ENCODE measurements at places on chromosomes 1 and 21. TPM values are rescaled to one million over a fixed set of nuclear protein-coding genes. Genes with fewer than 3 reads are reported as not detected.
A peak's percentile ranks its signal among the peaks of the same experiment; 100 is the strongest.

DNA sequence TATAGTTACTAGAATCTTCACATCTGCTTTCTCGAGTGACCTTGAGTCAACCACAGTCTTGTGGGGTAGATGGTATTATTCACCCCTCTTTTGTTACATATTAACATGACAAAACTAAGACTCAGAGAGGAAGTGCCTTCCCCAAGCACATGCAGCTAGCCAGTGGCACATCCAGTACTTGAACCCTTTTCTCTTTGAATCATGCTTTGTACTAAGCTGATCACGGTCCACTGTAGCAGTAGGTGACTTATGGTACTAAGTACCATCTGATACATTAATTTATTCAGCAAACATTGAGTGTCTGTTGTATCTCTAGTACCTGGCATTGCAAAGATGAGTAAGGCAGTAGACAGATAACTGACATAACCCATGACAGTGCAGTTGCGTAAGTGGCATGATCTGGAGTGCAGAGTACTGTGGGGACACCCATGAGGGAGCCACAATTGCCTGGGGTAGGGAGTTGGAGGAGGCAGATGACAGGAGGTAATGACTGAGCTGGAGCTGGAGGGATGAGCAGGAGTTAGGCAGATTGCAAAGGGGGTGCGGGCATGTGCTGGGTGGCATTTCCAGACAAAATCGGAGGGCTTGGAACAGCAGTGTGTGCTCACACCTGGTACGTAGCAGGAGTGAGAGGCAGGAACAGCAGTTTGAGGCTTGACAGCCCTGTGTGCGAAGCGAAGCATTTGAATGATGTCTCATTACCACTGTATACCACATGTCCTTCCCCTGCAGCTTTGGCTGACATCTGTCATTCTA is 29.8 kb downstream of the UCK2 start:
- no peaks in the 10 kb centered on the region for H3K27me3 ChIP-seq
- peaks cover 17% of the 10 kb centered on the region for H3K36me3 ChIP-seq
- no peak overlapping the region for H3K27ac ChIP-seq
- peak overlapping the region; percentile 20 for H3K4me3 ChIP-seq

DNA sequence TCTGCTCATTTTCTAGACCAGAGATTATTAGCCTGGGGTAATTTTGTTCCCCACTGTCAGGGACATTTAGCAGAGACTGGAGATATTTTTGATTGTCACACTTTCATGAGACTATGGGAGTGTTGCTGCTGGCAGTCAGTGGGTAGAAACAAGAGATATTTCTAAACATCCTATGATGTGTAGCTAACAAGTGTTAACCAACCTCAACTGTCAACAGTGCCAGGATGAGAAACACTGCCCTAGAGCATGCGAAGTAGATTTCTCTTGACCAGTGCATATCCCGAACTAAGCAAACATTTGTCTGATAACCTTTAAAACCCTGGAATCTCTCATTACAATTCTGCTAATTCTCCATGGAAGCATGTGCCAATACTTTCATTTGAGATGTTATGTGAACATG is 607.4 kb upstream of the TMPRSS15 start:
- no peaks in the 10 kb centered on the region for H3K36me3 ChIP-seq
- H3K4me3 ChIP-seq: no peak overlapping the region
- H3K27me3 ChIP-seq: no peaks in the 10 kb centered on the region
- H3K27ac ChIP-seq: no peak overlapping the region
- H3K4me1 ChIP-seq: peaks cover 3% of the 10 kb centered on the region

DNA sequence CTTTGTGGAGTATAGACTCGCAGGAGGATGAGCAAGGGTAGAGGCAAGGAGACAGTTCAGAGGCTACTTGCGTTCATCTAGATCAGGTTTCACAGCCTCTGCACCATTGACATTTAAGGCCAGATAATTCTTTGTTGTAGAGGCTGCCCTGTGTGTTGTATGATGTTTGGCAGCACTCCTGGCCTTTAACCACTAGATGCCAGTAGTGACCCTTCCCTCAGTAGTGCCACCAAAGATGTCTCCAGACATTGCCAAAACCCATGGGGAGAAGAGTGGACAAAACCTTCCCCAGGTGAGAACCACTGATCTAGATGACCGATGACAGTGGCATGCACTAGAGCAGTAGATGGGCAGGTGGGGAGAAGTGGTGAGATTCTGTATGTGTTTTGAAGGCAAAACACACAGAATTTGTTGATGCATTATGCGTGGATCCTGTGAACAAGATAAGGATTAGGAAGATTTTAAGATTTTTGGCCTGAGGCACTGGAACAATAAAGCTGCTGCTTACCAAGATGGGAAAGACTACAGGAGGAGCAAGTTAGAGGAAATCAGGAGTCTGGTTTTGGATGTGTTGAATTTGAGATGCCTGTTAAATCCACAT is 9.9 kb upstream of the COG2 start:
- H3K4me3 ChIP-seq: no peak overlapping the region
- H3K27ac ChIP-seq: no peak overlapping the region
- H3K4me1 ChIP-seq: peaks cover 4% of the 10 kb centered on the region
- peaks cover 6% of the 10 kb centered on the region for H3K27me3 ChIP-seq

GRCh38 chr1:107362468-107363140 is 221.8 kb downstream of the NTNG1 start:
- peaks cover 23% of the 10 kb centered on the region for H3K4me1 ChIP-seq
- no peaks in the 10 kb centered on the region for H3K27me3 ChIP-seq
- no peak overlapping the region for H3K27ac ChIP-seq

GRCh38 chr1:171868217-171868803 is 27.0 kb downstream of the DNM3 start:
- no peaks in the 10 kb centered on the region for H3K36me3 ChIP-seq
- H3K4me1 ChIP-seq: peaks cover 5% of the 10 kb centered on the region
- H3K27me3 ChIP-seq: peaks cover 5% of the 10 kb centered on the region
- H3K27ac ChIP-seq: no peak overlapping the region
- no peak overlapping the region for H3K4me3 ChIP-seq

GRCh38 chr1:32926562-32926961 is 25.4 kb upstream of the TMEM54 start:
- H3K36me3 ChIP-seq: no peaks in the 10 kb centered on the region
- peaks cover 22% of the 10 kb centered on the region for H3K27me3 ChIP-seq
- no peak overlapping the region for H3K27ac ChIP-seq
- H3K4me1 ChIP-seq: peaks cover 22% of the 10 kb centered on the region

- DNase-seq: peak; percentile 84
- peak overlapping the region; percentile 68 for H3K4me3 ChIP-seq
- peaks cover 29% of the 10 kb centered on the region for H3K4me1 ChIP-seq
- H3K27me3 ChIP-seq: no peaks in the 10 kb centered on the region
- peak overlapping the region; percentile 82 for H3K27ac ChIP-seq
- peaks cover 51% of the 10 kb centered on the region for H3K36me3 ChIP-seq
These were observed 37.4 kb downstream of the TRIT1 start for GRCh38 chr1:39845569-39846566.

DNA sequence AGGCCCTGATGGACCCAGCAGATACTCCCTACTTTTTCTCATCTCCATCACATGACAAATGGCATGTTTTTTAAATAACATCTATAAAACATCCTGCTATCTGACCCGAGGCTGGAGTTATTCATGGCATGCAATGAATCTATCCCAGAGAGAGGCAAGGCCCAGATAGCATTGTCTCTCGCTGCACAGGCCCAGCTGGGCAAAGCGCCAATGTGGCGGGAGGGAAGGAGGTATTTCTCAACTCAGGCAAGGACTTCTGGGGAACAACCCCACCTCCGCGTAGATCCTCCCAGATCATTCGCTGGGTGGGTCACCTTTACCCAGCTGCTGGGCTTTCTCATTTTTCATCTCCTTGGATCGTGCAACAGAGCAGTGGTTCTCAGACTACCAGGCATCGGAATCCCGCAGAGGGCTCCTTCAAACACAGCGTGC is 59.8 kb downstream of the ERG start:
- no peak overlapping the region for H3K4me3 ChIP-seq
- no peak overlapping the region for H3K27ac ChIP-seq
- peaks cover 5% of the 10 kb centered on the region for H3K36me3 ChIP-seq

DNA sequence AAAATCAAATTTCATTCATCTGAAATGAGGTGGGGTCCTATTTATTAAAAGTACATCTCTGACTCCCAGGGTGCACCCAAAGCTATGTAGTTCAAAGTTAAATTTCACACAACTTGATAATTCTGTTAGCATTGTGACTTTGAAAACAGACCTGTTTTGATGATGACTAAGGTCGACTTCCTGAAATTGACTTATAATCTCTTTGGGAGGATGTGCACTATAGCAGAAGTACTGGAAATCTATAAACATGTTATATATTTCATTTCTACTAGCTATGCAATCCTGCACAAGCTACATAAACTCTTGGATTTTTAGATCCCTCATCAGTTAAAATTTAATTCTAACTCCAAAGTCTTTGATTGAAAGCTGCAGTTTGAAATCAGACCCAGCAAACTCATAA is 507.6 kb downstream of the NEGR1 start:
- no peak overlapping the region for H3K27ac ChIP-seq
- no peaks in the 10 kb centered on the region for H3K36me3 ChIP-seq
- H3K4me1 ChIP-seq: no peaks in the 10 kb centered on the region
- H3K27me3 ChIP-seq: no peaks in the 10 kb centered on the region
- no peak for DNase-seq
- no peak overlapping the region for H3K4me3 ChIP-seq

- H3K4me3 ChIP-seq: no peak overlapping the region
- no peak for DNase-seq
- peaks cover 27% of the 10 kb centered on the region for H3K4me1 ChIP-seq
- H3K27ac ChIP-seq: peak overlapping the region; percentile 25
- peaks cover 3% of the 10 kb centered on the region for H3K27me3 ChIP-seq
These were observed 14.6 kb upstream of the RGS8 start for GRCh38 chr1:182698971-182699370.

GRCh38 chr1:64896551-64896950 is 69.8 kb downstream of the JAK1 start:
- DNase-seq: no peak
- no peaks in the 10 kb centered on the region for H3K27me3 ChIP-seq
- peaks cover 23% of the 10 kb centered on the region for H3K4me1 ChIP-seq
- H3K4me3 ChIP-seq: peak overlapping the region; percentile 33
- H3K36me3 ChIP-seq: no peaks in the 10 kb centered on the region

DNA sequence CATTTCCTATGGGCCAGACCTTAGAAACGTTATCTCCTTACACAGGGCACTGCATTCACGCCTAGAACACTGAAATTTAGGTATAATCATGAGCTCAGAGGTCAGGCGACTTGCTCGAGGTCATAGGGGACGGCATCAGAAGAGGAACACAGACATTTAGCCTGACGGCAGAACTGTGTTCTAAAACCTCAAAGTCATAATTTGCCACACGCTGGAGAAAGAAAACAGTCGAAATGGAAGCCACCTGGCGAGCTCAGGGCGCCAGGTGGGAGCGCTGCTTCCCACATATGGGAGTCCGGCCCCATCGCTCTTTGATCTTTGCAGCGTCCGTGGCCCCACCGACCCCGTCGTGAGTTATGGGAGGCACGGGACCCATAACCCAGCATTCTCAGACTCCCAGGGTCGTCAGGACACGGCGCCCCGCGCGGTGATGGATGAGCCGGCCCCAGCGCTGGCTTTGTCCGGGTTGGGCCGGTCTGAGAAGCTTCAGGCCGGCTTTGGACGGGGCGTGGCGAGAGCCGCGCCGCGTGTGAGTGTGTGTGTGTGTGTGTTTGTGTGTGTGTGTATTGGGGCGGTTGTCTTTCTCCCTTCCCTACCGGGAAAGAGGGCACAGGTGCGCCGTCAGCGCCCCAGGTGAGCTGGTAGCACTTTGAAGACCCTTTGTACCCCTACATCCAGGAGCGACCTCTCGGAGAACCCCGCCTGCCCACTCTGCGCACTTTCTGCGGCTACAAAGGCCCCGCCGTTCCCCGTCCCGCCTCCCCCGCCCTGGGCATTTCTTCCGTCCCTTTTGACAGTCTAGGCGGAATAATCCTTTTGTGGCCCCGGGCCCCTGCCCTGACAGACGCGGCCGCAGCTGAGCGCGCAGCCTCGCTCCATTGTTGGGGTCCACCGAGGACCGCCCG is 861 bp upstream of the DRAXIN start:
- peak overlapping the region; percentile 87 for H3K4me3 ChIP-seq
- peaks cover 21% of the 10 kb centered on the region for H3K4me1 ChIP-seq
- DNase-seq: peak; percentile 82
- no peaks in the 10 kb centered on the region for H3K36me3 ChIP-seq
- peaks cover 33% of the 10 kb centered on the region for H3K27me3 ChIP-seq

DNA sequence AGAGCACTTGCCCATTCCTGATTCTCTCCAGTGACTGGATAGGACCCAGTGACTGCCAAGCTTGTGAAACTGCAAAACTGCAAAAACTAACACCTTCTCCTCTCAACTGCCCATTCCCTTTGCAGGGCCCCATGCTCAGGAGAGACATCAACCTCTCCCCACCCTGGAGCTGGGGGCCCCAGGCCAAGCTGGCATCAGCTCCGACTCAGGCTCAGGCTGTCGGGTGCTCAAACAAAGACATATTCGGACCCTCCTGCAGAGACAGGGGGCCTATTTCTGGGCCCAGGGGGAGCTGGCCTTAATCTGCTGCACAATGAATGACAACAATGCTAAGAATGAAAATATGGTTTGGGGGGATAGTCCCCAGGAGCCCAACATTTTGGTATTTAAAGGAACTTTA is 11.8 kb downstream of the LMX1A start:
- H3K27ac ChIP-seq: no peak overlapping the region
- no peak overlapping the region for H3K4me3 ChIP-seq
- peaks cover 86% of the 10 kb centered on the region for H3K27me3 ChIP-seq

- H3K36me3 ChIP-seq: no peaks in the 10 kb centered on the region
- DNase-seq: no peak
- no peaks in the 10 kb centered on the region for H3K27me3 ChIP-seq
- H3K4me3 ChIP-seq: no peak overlapping the region
These were observed 3.4 kb downstream of the MYOM3 start for GRCh38 chr1:24108334-24109165.

DNA sequence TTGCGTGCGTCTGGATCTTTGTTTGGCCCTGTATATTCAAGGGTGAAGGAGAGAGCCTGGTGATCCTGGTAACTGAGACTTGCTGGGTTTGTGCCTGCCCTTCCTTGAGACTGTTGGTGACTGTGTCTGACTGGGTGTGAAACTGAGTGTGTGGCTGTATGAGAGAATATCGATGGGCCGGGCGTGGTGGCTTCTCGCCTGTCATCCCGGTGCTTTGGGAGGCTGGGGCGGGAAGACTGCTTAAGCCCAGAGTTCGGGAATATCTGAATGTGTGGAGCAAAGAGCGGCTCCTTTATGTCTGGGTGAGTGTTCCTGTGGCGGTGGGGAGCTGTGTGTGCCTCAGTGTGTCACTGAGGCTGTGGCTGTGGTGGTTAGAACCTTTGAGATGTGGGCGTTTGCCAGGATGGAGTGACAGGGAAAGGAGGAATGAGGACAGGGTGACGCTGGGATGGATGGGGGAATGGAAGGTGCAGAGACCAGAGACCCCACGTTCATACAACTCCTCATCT is 2.7 kb upstream of the MARCKSL1 start:
- peaks cover 10% of the 10 kb centered on the region for H3K36me3 ChIP-seq
- no peak for DNase-seq
- peak overlapping the region; percentile 52 for H3K27ac ChIP-seq
- peaks cover 19% of the 10 kb centered on the region for H3K4me1 ChIP-seq
- H3K27me3 ChIP-seq: no peaks in the 10 kb centered on the region

Gene C1orf116
- 108 TPM for total RNA-seq

Gene CPTP
- total RNA-seq: 28.5 TPM

Gene TIE1
- 1.3 TPM for total RNA-seq

Gene RABGGTB
- 88.6 TPM for total RNA-seq

Gene NTMT2
- not detected for total RNA-seq

Gene CDC14A
- 11.4 TPM for total RNA-seq

Gene UTS2
- not detected for total RNA-seq

All from type B pancreatic cell (in vitro differentiated cells).